ENCODE measurements at places on chromosomes 12 and 14.
A peak's percentile ranks its signal among the peaks of the same experiment; 100 is the strongest.

DNA sequence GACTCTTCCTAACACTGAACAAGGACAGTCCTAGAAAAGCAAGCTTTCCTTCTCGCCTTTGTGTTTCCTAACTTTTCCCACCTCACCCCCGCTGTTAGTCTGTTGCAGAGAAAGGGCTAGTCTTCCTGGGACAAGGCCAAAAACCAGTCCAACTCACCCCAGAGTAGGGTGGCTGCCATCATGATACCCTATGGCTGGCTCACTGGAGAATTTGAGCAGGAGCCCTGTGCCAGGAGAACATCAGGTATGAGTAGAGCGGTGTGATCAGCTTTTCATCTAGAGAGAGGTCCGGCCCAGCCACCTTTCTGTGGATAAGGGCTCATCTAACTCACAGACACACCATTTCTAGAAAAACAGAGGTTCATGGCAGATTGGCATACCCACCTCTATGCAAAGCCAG, 16.7 kb upstream of the ZFP36L1 start:
- no peak for DNase-seq

- no peak for DNase-seq
These were observed 359.3 kb downstream of the BCL11B start for GRCh38 chr14:98912655-98913054.

DNA sequence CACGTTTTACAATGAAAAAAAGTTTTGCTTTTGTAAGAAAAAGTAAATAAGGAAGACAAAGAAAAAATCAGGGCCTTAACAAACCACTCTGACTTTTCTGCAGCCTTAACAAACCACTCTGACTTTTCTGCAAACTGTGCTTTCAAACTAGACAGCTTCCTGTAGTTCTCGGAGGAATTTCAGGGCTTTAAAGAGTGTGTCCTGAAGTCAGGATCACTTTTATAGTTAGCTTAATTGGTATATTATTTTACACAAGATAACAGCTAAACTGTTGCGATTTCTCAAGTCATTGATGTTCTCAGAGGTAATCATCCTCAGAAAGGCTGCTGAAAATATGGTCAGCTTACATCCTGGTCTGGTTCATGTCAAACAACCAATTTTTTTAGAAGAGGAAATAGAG, 42.2 kb downstream of the TMEM117 start:
- DNase-seq, result no peak

GRCh38 chr14:31232081-31232480, 24.5 kb upstream of the HECTD1 start:
- no peak for DNase-seq

DNA sequence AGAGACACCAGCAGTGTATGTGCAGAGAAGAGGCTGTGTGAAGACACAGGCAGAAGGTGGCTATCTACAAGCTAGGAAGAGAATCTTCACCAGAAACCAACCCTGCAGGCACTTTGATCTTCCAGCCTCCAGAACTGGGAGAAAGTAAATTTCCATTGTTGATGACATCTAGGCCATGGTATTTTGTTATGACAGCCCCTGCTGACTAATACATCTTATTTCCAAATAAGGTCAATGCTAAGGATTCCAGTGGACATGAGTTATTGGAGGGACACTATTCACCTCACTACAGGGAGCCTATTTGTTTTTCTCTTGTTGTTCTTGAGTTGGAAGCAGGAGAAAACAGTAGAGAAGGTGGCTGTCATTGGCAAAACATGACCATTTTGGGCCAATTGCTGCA, 88.5 kb upstream of the RIN3 start:
- DNase-seq, result no peak

DNA sequence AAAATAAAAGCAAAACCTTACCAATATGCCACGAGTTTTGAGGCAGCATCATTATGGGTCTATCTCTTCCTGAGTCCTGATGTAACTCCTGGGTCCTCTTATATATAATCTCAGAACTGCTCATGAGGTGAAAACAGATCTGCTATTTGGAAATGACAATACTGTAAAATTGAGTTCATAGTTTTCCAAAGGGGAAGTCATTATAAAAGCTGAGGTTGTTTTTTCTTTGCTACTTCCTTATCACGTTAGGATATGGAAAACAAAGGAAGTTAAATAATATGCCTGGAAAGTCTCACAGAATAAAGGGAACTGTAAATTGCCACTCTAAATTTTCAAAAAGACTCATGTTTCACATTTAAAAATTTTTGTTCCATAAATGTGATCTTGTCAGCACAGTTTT, at the start of gene CD163L1:
Gene CD163L1, minus strand, starts transcription at position 78 of the 400 bp plus-strand sequence. Its CDS starts 26 bp downstream, at position 52.
- peak; percentile 58 for DNase-seq

- no peak for DNase-seq
These were observed 1090.6 kb downstream of the GALC start for GRCh38 chr14:86902176-86902950.

GRCh38 chr12:49982246-49983087, 9.7 kb downstream of the AQP6 start:
- peak; percentile 69 for DNase-seq

DNA sequence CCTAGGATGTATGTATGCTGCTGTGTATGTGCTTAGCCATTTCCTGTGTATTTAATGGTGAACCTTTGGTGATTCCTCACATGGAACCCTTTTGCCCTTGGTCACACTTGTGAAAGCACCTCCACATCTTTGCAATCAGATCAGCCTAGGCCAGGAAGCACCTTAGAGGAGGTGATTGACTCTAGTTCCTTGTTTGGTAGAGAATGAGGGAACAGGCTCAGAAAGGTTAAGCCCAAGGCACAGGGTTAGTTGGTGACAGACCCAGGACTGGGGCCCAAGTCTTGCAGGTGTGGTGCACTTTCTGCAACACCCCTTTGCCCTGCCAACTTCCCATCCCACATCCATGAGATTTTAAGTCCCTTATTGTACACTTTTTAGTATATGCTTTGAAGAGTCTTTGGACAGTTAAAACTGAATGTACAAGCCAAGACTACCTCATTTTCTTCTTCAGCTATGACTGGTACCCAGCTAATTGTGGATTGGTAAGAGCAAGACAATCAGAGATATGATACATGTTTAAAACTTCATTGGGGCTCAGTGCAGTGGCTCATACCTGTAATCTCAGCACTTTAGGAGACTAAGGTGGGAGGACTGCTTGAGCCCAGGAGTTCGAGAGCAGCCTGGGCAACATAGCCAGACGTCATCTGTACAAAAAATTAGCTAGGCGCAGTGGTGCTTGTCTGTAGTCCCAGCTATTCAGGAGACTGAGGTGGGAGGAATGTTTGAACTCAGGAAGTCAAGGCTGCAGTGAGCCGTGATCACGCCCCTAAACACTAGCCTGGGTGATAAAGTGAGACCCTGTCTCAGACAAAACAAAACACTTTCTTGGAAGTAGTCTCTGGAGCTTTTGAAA, 71.1 kb downstream of the RASSF3 start:
- no peak for DNase-seq

DNA sequence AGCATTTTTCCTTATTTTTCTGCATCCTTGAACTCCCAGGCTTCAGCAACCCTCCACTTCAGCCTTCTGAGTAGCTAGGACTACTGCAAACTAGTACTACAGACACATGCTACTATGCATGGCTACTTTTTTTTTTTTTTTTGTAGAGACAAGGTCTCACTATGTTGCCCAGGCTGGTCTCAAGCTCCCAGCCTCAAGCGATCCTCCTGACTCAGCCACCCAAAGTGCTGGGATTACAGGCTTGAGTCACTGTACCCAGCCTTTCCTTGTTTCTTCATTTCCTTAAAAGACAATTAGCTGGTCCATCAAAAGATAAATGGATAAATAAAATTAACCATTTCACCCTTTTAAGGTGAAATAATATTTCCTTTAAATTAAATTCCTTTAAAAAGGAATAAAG, 205.8 kb downstream of the SPTSSA start:
- no peak for DNase-seq

DNA sequence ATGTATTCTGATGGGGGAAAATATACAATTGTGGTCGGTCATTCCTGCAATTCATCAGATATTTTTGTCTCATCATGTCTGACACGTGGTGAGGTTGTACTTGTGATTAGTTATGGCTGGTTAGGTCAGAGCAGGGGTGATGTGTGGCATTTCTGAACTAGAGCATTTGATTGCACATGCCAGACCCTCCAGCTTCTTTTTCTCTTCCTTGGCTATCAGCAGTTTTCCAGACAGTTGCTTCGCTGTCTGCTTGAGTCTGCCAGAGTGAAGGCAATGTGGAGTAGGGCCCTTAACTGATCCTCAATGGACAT, 25.9 kb downstream of the TMEM117 start:
- no peak for DNase-seq

DNA sequence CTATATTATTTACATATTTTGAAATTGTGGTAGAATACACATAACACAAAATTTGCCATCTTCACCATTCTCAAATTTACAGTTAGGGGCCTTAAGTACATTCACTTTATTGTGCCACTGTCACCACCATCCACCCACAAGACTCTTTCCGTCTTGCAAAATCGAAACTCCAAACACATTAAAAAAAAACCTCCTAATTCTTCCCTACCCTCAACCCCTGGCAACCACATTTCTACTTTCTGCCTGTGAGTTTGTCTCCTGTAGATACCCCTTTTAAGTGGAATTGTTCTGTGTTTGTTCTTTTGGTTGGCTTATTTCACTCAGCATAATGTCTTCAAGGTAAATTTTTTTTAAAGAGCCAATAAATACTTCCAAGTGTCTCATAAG, 31.6 kb upstream of the AMIGO2 start:
- DNase-seq, result no peak

- DNase-seq, result no peak
These were observed 68.6 kb upstream of the FERMT2 start for GRCh38 chr14:53019406-53019805.

GRCh38 chr12:51219322-51219721, 1.5 kb upstream of the POU6F1 start:
- DNase-seq, result no peak

All from inflammatory macrophage (primary cell).